ENCODE measurements at places on chromosomes 7 and 10. TPM values are rescaled to one million over a fixed set of nuclear protein-coding genes. Genes with fewer than 3 reads are reported as not detected.

The ASAH2 gene
- 2.5 TPM for polyA plus RNA-seq

The GDF2 gene
- polyA plus RNA-seq, result not detected

The PCDH15 gene
- polyA plus RNA-seq, result 0.03 TPM

The ERVW-1 gene
- polyA plus RNA-seq, result not detected

The TDRD1 gene
- polyA plus RNA-seq, result not detected

The HECTD2 gene
- 5.7 TPM for polyA plus RNA-seq

The NUDT5 gene
- 70.7 TPM for polyA plus RNA-seq

The HABP2 gene
- polyA plus RNA-seq, result not detected

The PRKG1 gene
- polyA plus RNA-seq, result 4.3 TPM

Measured in SK-N-SH (cell line).